ENCODE measurements at places on chromosomes 3 and 15.
A peak's percentile ranks its signal among the peaks of the same experiment; 100 is the strongest.

- no peak for DNase-seq
Observed at GRCh38 chr3:178629430-178630178, 93.4 kb downstream of the KCNMB2 start.

DNA sequence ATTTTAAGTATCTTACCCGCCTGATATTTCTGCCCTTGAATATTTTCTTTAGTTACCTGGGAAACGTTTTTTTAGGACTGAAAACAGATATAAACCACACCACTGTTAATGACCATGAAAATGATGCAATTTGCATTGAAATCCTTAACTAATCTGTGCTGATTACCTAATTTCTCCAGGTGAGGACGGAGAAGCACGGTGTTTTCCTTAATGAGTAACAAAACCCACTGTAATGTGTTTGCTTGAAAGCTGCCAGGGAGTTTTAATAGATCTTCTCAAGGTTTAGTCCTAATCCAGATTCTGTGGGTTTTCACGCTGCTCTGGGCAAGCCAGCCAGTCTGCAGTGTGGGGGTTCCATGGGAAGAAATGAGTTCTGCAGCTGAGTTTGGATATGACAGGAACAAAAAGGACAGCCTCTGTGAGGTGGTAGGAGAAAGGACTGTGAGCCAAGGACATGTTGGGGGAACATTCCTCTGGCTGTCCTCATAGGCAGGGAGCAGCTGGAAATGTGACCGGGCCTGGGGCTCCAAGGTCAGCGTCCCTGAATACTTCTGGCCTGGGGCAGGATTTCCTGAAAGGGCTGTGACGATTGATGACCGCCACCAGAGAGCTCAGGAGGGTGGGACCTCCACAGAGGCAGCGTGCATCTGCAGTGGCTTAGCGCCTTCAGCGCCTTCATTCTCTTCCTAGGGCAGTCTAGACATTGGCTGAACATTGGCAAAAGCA lies 18.6 kb downstream of the THSD4 start:
- no peak for DNase-seq

GRCh38 chr15:60006203-60006862 lies 2.2 kb downstream of the FOXB1 start:
- peak; percentile 91 for DNase-seq

DNA sequence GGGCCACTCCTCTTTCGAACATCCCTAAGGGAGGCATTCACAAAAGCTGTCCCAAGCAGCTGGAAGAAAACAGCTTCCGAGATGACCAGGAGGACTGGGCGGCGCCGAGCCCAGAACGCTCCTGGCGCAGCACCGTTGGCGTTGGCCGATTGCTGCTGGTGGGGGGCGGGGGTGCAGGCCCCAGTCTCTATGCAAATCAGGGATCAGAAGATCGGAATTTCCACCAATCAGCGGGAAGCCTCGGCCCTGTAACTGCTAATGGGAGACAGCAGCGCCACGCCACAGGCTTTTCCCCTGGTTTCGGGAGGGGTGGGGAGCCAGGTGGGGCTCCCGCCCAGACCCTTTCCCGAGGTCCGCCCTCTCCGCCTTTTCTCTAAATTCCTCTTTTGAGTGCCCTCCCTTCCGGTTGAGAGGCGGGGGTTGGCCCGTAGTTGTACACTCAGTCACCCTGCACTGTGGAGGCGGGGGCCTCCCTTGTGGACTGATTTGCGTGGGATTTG lies 27.0 kb downstream of the HMCES start:
- DNase-seq, result no peak

GRCh38 chr3:8246070-8246469 lies 255.6 kb upstream of the LMCD1 start:
- DNase-seq, result no peak

- no peak for DNase-seq
Observed at GRCh38 chr3:100882571-100882984, 110.6 kb downstream of the ABI3BP start.

DNA sequence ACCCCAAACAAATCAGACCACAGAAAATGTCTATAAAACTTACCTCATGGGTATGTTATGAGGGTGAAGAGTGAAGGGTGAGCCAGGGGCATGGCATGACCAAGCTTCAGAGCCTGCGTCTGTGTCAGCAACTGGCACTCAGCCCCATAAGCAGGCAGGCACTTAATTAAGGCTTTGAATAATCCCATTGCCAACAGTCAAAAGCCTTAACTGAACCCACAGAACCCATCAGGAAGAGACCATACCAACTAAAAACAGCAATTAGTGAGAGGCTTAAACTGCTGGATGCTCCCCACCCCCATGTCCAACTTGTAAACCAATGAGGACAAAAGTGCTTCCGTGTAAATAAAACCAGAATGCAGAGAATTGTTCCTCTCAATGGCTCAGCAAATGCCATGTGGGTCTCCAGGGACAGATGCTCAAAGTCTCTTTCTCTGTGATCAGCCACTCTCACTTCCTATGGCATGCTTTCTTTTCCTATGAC lies 126.0 kb downstream of the MYLK start:
- peak; percentile 81 for DNase-seq

DNA sequence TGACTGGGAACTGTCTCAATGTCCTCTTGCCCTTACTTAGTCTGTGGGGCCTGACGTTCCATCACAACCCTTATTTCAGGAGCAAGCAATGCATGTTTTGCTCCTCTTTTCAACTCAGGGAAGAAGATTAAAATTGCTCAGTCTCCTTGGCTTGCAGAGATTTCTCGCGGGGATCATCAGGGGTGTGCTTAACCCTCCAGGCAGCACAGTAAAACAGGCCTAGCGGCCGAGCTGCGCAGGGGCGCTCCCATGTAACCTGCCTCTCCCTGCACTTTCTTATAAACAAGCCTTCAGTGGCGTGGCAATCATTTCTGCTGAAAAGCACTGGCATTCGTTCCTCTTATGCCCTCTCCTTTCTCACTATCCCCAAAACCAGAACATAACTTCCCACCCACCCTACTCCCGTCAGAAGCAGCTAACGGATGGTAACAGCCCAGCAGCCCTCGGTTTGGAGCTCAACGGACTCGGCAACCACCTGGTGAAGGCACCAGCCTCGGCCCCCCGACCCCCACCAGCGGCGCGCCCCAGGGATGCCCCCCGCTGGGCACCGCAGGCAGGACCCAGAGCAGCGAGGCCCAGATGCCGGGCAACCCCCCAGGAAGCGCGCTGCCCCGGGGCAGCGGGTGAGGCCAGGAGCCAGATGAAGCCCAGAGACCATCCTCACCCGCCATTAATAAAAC lies 1.1 kb downstream of the MCF2L2 start:
- no peak for DNase-seq

DNA sequence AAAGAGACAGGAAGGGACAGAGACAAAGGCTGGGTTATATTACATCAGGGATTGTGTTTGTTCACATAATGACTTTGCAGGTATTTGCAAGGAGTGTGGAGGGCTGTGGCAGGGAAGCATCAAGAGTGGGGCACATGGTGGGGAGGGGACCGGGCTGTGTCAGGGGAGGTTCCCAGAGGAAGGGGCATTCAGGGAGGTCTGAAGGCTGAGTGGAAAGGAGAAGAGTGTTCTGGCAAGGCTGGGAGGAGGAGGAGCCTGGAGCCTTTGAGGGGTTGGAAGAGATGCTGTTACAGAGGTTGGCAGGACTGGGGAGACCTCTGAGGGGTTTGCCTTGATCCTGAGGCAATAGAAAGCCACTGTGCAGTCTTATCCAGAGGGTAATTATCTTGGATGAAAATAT lies 49.4 kb downstream of the EXOG start:
- DNase-seq, result no peak

DNA sequence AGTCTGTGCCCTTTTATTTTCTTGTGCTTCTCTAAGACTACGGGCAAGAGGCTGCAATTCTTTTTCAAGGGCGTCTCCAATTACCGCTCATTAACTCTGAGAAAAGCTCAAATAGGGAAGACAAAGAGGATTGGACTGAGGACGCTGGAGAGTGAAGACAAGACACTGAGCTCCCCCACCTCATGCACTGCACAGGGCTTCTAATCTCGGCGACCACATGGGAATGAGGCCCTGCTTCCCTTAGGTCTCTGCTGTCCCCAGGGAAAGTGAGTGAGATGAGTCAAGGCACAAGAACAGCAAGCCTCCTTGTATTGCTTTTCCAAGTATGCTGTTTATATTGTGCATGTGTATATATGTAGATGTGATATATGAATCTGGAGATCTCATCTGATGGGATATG lies 392.2 kb upstream of the CFAP20DC start:
- DNase-seq, result no peak

DNA sequence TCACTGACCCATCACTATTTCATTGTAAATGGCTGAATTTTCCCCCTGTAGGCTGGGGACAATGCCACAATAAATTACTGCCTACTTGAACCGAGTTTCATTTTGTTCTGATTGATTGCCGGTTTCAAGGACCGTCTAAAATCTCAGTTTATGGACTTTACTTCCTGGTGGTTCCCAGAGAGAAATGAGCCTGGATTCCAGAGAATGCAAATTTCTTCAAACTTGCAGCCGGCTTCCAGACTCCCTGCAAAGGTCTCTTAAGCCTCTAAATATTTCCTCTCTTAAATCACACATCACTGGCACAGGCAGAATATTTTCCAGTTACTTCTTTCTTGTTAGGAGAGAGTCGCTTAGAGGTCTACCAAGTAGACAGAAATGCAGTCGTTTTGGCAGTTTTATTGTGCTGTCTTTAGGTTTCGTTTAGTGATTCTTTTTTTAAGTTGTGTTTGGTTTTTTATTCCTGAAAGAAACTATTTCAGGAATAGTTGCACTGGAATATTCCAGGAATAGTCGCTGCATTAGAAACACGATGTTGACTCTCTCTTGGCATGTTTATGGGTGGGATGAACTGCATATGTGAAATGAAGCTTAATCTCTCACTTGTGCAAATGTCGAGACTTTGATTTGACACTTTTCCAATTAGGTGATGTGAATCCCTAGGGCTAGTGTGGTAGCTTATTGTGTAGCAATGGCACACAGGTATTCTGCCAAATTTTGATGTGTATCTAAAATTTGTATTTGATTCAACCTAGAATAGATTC lies 284.1 kb upstream of the NR2E3 start:
- no peak for DNase-seq

GRCh38 chr15:85379403-85380131 lies 836 bp upstream of the AKAP13 start:
- no peak for DNase-seq

GRCh38 chr3:18790384-18790783 lies 357.9 kb upstream of the KCNH8 start:
- DNase-seq, result no peak

GRCh38 chr3:50464569-50464968 lies 38.9 kb downstream of the CACNA2D2 start:
- no peak for DNase-seq

DNA sequence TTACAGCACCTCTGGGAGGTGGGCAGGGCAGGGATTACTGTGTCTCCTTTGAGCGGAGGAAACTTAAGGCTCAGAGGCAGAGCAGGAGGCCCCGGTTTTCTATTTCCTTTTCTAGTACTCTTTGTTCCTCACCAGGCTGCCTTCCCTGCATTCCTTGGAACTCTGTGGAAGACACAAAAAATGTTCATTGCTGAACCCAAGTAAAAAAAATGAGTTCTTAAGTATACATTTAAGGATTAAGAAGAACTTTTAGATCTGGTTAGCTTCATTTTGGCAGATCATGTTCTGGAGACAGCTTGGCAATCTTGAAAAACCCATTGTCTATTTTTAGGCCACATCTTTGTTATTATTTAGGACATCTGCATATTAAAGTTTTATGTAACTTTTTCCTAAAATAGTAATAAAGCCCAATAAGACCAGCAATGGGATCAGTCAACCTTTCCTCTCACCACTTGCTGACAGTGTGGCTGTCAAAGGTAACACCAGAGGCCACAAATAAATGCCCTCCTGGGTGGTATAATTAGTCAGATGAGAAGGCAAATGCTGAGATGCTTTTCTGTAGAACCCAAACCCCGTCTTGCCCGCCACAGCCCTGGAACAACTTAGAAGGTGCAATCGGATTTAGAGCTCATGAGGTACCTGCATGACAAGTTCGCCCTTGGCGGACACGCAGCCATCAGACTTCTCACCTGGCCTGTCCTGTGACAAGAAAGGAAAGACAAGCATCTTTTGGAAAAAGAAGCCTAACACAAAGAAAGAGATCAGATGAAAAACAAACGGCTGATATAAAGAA lies 97.2 kb downstream of the DGKG start:
- no peak for DNase-seq

GRCh38 chr3:138593488-138594149 lies 441 bp downstream of the CEP70 start:
- DNase-seq, result no peak

DNA sequence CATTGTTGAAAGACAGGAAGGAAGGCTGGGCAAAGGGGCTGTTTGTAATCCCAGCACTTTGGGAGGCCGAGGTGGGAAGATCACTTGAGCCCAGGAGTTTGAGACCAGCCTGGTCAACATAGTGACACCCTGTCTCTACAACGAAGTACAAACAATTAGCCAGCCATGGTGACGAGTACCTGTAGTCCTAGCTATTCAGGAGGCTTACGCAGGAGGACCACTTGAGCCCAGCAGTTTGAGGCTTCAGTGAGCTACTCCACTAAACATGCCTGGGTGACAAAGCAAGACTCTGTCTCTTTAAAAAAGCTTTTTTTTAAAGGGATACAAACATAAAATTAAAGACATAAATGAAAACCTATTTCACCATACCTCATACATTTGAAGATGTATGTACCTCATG lies 11.1 kb downstream of the SERP1 start:
- DNase-seq, result no peak

DNA sequence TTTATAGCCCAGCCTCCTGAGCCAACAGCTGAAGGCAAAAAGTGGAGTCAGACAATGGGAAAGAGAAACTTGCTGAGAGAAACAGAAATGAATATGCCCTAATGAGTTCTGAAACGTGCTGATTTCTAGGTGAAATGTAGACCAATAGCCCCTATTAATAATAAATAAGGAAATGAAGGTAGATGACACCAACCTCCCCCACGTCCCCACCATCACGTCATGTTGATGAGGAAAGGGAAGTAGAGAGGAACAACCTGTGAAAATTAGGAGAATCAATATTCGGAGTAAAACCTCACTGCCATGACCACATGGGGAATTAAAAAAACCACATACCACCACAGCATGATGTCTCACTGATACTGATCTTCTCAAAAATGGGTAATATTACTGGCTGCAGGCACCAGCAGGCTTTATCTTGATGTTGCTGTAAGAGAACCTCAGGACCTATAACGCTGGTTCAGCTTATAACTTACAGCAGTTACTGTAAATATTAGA lies 64.0 kb downstream of the KAT2B start:
- no peak for DNase-seq

DNA sequence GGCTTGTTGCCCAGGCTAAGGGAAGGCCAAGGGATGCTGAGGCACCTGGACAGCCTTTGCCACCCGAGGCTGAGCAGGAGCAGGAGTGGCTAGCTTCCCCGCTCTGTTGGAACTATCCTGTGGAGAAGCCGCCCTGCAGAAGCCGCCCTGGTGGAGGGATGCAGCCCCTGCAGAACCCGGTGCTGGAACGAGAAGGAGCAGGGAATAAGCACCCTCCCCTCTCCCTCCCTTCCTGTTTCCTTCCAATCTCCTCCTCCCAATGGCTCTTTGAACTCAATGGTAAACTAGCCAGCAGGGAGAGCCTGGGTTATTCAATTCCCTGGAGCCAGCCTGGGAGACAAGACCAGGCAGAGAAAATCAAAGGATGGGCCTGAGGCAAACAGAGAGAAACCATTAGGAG lies 11.8 kb upstream of the HRG start:
- no peak for DNase-seq

GRCh38 chr15:40466426-40467260 lies 4.1 kb upstream of the CHST14 start:
- DNase-seq, result no peak

All from PC-9 (cell line).